Aortic smooth muscle cell (primary cell): ENCODE measurements at places on chromosomes 16 and 17. TPM values are rescaled to one million over a fixed set of nuclear protein-coding genes. Genes with fewer than 3 reads are reported as not detected.

The OSBPL7 gene
- total RNA-seq: 5.4 and 7.8 TPM in 2 replicates

The TMC7 gene
- total RNA-seq: 0.87 and 1.1 TPM in 2 replicates

The PMP22 gene
- total RNA-seq: 52.1 and 53.6 TPM in 2 replicates

The EVI2A gene
- total RNA-seq: 6.6 and 9.9 TPM in 2 replicates

The DNAH17 gene
- not detected in 2 replicates for total RNA-seq

The STX1B gene
- total RNA-seq: 0.25 and 0.40 TPM in 2 replicates

The C17orf67 gene
- 0.53 and 0.87 TPM in 2 replicates for total RNA-seq

The CTRB1 gene
- total RNA-seq: not detected in 2 replicates

The TEX14 gene
- total RNA-seq: under 0.01 TPM in 2 replicates

The WSCD1 gene
- 1.3 and 6.9 TPM in 2 replicates for total RNA-seq

The ZNF385C gene
- not detected in 2 replicates for total RNA-seq

The KRT33B gene
- total RNA-seq: not detected in 2 replicates

The PFN1 gene
- 861 and 912 TPM in 2 replicates for total RNA-seq

The ATP2A1 gene
- under 0.01 and 0.12 TPM in 2 replicates for total RNA-seq

The GAS7 gene
- total RNA-seq: 0.25 and 0.66 TPM in 2 replicates

The ARL6IP1 gene
- total RNA-seq: 325 and 390 TPM in 2 replicates
